ENCODE measurements at places on chromosomes 12 and 14. TPM values are rescaled to one million over a fixed set of nuclear protein-coding genes. Genes with fewer than 3 reads are reported as not detected.

The GPR137C gene
- 0.11 TPM for total RNA-seq

The SERPINA9 gene
- total RNA-seq, result not detected

The CCDC88C gene
- total RNA-seq, result 6.0 TPM

The PHLDA1 gene
- total RNA-seq, result 20.4 TPM

The INHBE gene
- not detected for total RNA-seq

The SMCO2 gene
- 0.36 TPM for total RNA-seq

The CD163L1 gene
- 0.20 TPM for total RNA-seq

All from A549 treated with ZK216348 at 1 μM for 4 hours (cell line).